ENCODE measurements at places on chromosomes 6 and 20.
A peak's percentile ranks its signal among the peaks of the same experiment; 100 is the strongest.

GRCh38 chr6:106290954-106291353, 34.6 kb downstream of the ATG5 start:
- no peak overlapping the region for H3K4me3 ChIP-seq
- DNase-seq: no peak
- no peaks in the 10 kb centered on the region for H3K27me3 ChIP-seq

GRCh38 chr20:1119128-1119505, 715 bp downstream of the PSMF1 start:
- peaks cover 41% of the 10 kb centered on the region for H3K36me3 ChIP-seq
- H3K4me3 ChIP-seq: peak overlapping the region; percentile 89
- DNase-seq: no peak
- peaks cover 60% of the 10 kb centered on the region for H3K4me1 ChIP-seq
- H3K27ac ChIP-seq: peak overlapping the region; percentile 94

DNA sequence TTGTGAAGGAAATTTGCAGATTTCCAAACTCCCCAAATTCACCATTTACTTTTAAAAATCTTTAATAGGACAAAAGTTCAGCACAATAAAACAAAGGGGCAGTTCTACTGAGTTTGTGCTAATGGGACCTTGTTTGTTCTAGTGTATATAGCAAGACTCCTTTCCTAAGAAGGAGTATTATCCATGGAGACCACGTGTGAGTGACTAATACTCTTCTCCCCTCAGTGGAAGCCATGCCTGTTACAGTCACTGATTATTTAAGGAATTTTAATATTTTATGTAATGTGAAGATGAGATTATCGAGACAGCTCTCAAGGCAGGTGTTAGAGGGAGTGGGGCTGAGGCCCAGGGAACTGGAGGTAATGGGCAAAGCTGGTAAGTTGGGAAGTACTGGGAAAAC, 16.4 kb upstream of the QKI start:
- DNase-seq: no peak
- peaks cover 26% of the 10 kb centered on the region for H3K27me3 ChIP-seq
- no peak overlapping the region for H3K4me3 ChIP-seq
- H3K4me1 ChIP-seq: peaks cover 7% of the 10 kb centered on the region
- no peaks in the 10 kb centered on the region for H3K36me3 ChIP-seq

- H3K4me1 ChIP-seq: no peaks in the 10 kb centered on the region
- H3K27me3 ChIP-seq: peaks cover 4% of the 10 kb centered on the region
- H3K27ac ChIP-seq: no peak overlapping the region
- no peak overlapping the region for H3K4me3 ChIP-seq
Measured at GRCh38 chr6:129262661-129263060, 379.7 kb downstream of the LAMA2 start.

- H3K27me3 ChIP-seq: peaks cover 3% of the 10 kb centered on the region
- H3K4me3 ChIP-seq: no peak overlapping the region
- H3K4me1 ChIP-seq: peaks cover 6% of the 10 kb centered on the region
Measured at GRCh38 chr6:13163161-13163944, 165.0 kb downstream of the TBC1D7 start.

DNA sequence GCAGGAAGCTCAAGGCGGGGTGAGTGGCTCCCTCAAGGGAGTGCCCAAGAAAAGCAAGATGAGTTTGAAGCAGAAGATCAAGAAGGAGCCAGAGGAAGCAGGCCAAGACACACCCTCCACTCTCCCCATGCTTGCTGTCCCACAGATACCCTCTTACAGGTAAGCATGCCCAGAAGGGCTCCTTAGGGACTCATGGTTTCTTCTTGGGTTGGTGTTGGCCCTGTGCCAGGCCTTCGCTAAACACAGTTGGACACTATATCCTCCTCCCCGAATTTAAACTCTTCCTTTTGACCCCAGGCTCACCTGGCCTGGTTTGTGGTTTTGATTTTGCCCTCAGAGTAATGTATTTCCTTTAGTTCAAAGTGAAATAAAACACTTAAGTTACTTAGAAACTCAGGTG, 5.1 kb downstream of the BRPF3 start:
- H3K4me3 ChIP-seq: no peak overlapping the region
- DNase-seq: no peak
- peaks cover 66% of the 10 kb centered on the region for H3K36me3 ChIP-seq
- peaks cover 65% of the 10 kb centered on the region for H3K4me1 ChIP-seq

GRCh38 chr6:81788748-81789147, 36.3 kb upstream of the TENT5A start:
- no peak for DNase-seq
- H3K27me3 ChIP-seq: no peaks in the 10 kb centered on the region
- no peaks in the 10 kb centered on the region for H3K36me3 ChIP-seq
- H3K4me3 ChIP-seq: no peak overlapping the region

DNA sequence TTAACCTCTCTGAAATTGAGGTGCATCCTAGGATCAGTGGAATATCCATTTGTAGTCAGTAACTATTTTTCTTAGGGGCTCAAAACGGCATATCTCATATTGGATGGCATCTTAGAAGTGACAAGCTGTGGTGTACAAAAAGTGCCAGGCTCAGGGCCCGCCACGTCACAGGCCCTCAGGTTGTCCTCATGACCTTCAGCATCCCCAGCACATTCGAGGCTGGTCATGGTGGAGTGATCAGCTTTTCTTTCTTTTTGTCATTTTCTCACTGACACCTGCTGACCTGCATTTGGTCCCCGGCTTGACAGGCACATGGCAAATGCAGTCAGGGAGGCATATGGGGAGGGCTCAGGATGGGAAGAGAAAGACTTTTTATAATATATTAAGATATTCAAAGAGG, 7.1 kb upstream of the E2F1 start:
- H3K4me1 ChIP-seq: peaks cover 35% of the 10 kb centered on the region
- no peak overlapping the region for H3K4me3 ChIP-seq
- no peaks in the 10 kb centered on the region for H3K27me3 ChIP-seq
- H3K36me3 ChIP-seq: peaks cover under 1% of the 10 kb centered on the region

DNA sequence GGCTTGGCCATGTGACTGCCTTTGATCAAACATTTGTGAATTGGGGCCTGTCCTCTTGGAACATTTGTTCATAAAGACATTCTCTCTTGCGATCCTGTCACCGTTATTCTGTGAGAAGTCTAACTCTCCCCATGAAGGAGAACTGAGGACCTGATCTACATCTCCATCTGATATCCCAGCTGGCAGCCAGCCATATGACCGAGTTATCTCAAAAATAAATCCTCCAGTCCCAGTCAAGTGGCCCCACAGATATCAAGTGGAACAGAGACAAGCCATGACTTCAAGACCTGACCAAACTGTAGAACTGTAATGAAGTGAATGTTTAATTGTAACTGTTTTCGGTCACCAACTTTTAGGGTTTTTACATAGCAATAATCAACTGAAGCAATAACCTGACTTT, 25.7 kb downstream of the SNX3 start:
- DNase-seq: no peak
- H3K27me3 ChIP-seq: no peaks in the 10 kb centered on the region
- H3K27ac ChIP-seq: no peak overlapping the region
- H3K4me1 ChIP-seq: peaks cover 2% of the 10 kb centered on the region
- peaks cover 16% of the 10 kb centered on the region for H3K36me3 ChIP-seq

GRCh38 chr6:170437719-170438401, 115.2 kb downstream of the PSMB1 start:
- DNase-seq: no peak
- H3K36me3 ChIP-seq: peaks cover 2% of the 10 kb centered on the region
- no peak overlapping the region for H3K27ac ChIP-seq
- H3K4me1 ChIP-seq: no peaks in the 10 kb centered on the region

DNA sequence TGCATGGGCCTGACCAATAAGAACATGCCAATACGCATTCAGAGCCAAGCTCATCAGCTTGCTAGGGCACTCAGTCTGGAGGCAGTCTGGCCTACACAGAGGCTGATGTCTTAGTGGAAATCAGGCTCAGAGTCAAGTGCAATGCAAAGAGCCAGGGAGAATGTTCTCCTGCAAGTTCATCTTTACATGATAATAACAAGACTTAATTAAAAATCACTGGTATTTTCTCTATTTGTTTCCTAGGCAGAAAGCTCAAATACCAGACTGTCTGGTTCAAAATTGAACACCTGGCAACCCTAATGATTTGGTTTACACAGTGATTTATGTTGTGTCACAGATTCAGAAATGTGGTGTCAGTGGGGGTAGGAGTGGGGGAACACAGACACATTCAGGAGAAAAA, 689.3 kb upstream of the FLRT3 start:
- no peak overlapping the region for H3K4me3 ChIP-seq
- H3K27ac ChIP-seq: no peak overlapping the region
- no peaks in the 10 kb centered on the region for H3K36me3 ChIP-seq
- DNase-seq: no peak

DNA sequence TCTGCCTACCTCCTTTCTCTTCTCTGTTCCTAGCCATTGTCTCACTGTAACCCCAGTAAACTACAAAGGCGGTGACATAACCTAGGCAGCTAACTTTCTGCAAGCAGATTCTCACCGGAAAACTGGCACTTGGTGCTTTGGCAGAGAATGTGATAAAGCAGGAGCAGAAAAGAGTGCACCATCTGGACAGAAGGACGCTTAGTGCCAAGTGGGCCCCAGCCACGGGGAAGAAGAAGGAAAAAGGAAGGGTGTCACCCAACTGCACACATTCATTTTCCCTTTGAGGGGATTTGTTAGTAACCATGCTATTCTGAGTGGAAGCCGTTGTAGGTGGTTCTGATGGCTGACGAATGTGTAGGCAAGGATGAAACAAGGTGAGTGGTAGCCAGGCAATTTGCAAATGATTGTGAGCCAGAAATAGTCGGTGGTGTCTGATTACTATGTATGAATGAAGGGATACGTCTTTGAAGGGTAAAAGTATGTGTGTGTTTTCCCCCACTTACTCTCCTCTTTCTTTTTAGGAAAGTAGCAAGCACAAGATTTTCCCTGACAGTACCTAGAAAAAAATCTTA, 148.3 kb upstream of the STXBP5 start:
- DNase-seq: no peak
- H3K27ac ChIP-seq: no peak overlapping the region
- H3K4me1 ChIP-seq: no peaks in the 10 kb centered on the region
- H3K27me3 ChIP-seq: no peaks in the 10 kb centered on the region
- H3K4me3 ChIP-seq: no peak overlapping the region

GRCh38 chr6:8839626-8840025, 404.3 kb upstream of the SLC35B3 start:
- no peaks in the 10 kb centered on the region for H3K27me3 ChIP-seq
- no peaks in the 10 kb centered on the region for H3K36me3 ChIP-seq
- no peaks in the 10 kb centered on the region for H3K4me1 ChIP-seq
- DNase-seq: no peak
- H3K27ac ChIP-seq: no peak overlapping the region

GRCh38 chr6:102549221-102549874, 1155.8 kb downstream of the GRIK2 start:
- no peak for DNase-seq
- no peak overlapping the region for H3K4me3 ChIP-seq
- H3K27me3 ChIP-seq: no peaks in the 10 kb centered on the region
- no peak overlapping the region for H3K27ac ChIP-seq

GRCh38 chr20:64228086-64228653, 27.4 kb upstream of the PCMTD2 start:
- no peak for DNase-seq
- peak overlapping the region; percentile 69 for H3K27ac ChIP-seq
- H3K4me3 ChIP-seq: no peak overlapping the region

GRCh38 chr20:23211164-23211563, 125.0 kb upstream of the CD93 start:
- H3K4me1 ChIP-seq: no peaks in the 10 kb centered on the region
- no peak overlapping the region for H3K4me3 ChIP-seq
- H3K27me3 ChIP-seq: peaks cover 10% of the 10 kb centered on the region

GRCh38 chr6:135180542-135181332, at the start of gene MYB:
Gene MYB (plus strand): TSS chr6:135181308. CDS start chr6:135181514, 206 bp downstream.
- H3K4me3 ChIP-seq: peak within 1 kb of the TSS; percentile 83
- H3K27ac ChIP-seq: peak within 1 kb of the TSS; percentile 89
- peak; percentile 77 for DNase-seq
- no peaks in the 10 kb centered on the region for H3K27me3 ChIP-seq
- peaks cover 36% of the 10 kb centered on the region for H3K4me1 ChIP-seq
- peaks cover 5% of the 10 kb centered on the region for H3K36me3 ChIP-seq

GRCh38 chr6:82331031-82331773, 32.4 kb upstream of the TPBG start:
- H3K4me3 ChIP-seq: no peak overlapping the region
- H3K4me1 ChIP-seq: no peaks in the 10 kb centered on the region
- no peak overlapping the region for H3K27ac ChIP-seq
- DNase-seq: no peak

- H3K36me3 ChIP-seq: no peaks in the 10 kb centered on the region
- no peaks in the 10 kb centered on the region for H3K4me1 ChIP-seq
- no peaks in the 10 kb centered on the region for H3K27me3 ChIP-seq
- H3K27ac ChIP-seq: no peak overlapping the region
- H3K4me3 ChIP-seq: no peak overlapping the region
- DNase-seq: no peak
Measured at GRCh38 chr6:1945235-1945832, 300.1 kb downstream of the GMDS start.

All from activated CD4-positive, alpha-beta T cell treated with anti-CD3 and anti-CD28 coated beads, Interleukin-2, amount 10 ng/mL, durations not matched to agents 7 days and 5 days (primary cell).